ENCODE measurements at places on chromosomes 5 and 9.

GRCh38 chr5:147140558-147140957 is 94.3 kb upstream of the STK32A start:
- no peak for DNase-seq

DNA sequence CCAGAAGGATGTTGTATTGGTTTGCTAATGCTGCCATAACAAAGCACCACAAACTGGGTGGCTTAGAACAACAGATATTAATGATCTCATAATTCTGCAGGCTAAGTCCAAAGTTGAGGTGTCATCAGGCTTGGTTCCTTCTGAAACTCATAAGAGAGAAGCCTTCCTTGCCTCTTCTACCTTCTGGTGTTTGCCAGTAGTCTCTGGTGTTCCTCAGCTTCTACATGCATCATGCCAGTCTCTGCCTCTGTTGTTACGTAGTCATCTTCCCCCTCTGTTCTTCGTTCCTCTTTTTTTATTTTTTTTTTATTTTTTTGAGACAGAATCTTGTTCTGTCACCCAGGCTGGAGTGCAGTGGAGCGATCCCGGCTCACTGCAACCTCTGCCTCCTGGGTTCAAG is 61.8 kb downstream of the LRRC70 start:
- no peak for DNase-seq

GRCh38 chr5:122880749-122881148 is 35.3 kb downstream of the SNX24 start:
- no peak for DNase-seq

GRCh38 chr5:128424646-128425045 is 113.4 kb downstream of the FBN2 start:
- no peak for DNase-seq

DNA sequence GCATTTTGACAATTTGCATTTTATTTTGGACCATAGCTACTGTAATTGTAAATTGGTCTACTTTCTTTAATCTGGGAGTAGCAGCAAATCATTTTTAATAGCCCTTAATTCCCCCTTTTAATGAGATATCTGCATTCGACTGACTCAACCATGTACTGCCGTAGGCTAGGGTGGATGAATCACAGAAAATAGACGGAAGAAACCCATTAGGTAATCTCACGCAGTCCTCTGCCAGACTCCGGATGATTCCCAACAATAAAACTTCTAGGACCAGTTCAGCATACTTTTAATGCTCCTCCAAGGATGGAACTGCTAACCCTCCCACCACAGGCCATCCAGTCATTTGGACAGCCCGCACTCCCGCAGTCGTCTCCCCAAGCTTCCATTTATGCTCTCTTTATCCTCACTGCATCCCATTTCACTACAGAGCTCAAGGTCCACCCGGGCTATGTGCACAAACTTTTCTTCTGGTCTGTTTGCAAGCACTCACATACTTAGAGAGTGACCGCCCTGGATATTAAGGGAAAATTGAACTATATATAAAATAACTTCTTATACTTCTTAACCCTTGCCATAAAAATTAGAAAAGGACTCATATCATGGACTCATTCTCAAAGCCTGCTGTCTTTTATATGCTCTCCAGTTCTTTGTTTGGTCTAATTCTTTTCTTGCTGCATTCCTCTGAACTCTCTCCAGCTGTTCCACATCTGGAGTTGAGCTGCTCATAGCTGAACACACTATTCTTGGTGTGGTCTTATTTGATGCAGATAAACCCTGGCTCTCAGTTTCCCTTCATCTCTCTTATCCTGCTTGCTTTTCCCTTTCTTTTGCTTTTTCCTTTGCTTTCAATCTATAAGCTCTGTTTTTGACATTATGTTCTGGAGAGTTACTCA is 326.6 kb downstream of the ARL15 start:
- DNase-seq = no peak

DNA sequence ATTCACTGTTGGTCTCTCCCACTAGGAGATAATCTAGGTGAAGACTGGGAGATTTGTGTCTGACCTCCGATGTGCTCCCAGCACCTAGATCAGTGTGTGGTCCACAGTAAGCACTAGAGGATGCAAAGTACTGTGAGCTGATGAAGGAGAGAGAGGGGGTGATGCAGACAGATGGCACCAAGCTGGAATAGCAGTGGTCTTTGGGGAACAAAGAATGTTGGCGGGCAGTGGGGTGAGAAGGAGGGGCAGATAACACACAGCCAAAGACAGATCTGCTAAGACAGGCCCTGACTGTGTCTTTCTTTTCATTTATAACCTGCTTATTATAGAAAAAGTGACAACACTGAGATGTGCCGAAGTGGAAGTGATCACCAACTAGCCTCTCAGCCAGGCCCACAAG is 37.5 kb downstream of the ERGIC1 start:
- DNase-seq = no peak

- no peak for DNase-seq
Measured at GRCh38 chr5:94691949-94692348, 73.5 kb downstream of the SLF1 start.

DNA sequence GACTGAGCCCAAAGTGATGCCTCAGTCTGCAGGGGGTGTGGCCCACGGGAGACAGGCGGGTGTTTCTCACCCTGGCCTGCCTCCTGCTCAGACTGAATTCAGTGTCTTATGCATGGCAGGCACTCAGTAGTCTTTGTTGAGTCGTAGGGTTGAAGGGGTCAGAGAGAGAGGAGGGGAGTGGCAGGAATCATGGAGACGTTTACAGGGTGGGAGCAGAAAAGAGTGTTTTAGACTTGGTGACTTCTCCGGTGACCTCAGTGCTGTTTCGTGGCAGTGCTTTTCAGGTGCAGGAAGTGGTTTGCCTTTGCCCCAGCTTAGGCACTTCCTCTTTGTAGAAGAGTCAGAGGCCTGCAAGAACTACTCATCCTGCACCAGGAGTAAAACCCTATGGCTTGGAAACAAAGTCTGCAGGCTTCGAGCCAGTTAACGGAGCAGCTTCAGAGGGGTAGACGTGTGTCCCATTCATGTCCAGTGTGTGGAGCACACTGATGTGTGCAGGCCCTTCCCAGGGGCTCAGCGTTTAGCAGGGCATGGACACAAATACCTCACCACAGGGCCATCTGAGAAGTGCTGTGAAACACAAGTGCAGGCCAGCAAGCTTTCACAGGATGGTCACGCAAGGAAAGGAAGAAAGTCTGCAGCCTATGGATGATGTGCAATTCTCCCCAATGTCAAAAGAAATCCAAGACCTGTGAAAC is 24.5 kb upstream of the SEMA4D start:
- no peak for DNase-seq

DNA sequence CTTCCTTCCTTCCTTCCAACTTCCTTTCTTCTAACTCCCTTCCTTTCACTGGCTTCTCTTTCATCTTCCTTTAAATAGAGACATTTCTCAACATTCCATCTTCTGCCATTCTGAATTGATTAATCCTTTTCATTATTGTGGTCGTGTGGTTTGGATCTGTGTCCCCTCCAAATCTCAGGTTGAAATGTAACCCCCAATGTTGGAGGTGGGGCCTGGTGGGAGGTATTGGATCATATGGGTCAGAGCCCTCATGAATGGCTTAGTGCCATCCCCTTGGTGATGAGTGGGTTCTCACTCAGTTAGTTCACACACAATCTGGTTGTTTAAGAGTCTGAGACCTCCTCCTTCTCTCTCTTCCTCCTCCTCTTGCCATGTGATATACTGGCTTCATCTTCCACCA is 130.9 kb upstream of the SV2C start:
- no peak for DNase-seq

GRCh38 chr9:131275332-131276093 is 797 bp downstream of the FAM78A start:
- DNase-seq = no peak

DNA sequence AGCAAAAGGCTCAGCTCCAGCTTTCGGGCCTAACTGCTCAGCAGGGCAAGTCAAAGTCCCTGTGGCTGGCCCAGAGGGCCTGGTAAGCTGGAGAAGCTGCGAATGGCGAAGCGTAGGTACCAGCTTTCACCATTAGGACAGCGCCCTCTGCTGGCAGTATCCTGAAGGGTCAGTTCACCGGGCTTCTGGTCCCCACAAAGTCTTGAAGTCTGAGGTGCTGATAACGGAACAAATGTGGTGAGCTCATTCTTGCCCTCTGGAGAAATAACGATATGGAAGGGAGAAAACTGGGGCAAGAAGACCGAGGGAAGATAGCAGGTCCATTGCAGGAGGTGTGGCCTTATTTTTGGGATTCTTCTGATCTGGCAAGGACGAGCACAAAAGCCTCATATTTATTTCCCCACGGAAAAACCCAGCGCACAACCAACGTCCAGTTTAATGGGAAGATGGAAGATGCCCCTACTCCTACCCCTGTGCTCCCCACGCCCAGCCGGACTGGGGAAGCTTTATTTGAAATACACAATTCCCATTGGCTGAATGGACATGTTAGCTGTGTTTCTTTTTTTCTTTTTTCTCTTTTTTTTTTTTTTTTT is 7.2 kb downstream of the SOWAHA start:
- DNase-seq = peak; percentile 64

- DNase-seq = no peak
Measured at GRCh38 chr9:2601785-2602378, 19.7 kb upstream of the VLDLR start.

DNA sequence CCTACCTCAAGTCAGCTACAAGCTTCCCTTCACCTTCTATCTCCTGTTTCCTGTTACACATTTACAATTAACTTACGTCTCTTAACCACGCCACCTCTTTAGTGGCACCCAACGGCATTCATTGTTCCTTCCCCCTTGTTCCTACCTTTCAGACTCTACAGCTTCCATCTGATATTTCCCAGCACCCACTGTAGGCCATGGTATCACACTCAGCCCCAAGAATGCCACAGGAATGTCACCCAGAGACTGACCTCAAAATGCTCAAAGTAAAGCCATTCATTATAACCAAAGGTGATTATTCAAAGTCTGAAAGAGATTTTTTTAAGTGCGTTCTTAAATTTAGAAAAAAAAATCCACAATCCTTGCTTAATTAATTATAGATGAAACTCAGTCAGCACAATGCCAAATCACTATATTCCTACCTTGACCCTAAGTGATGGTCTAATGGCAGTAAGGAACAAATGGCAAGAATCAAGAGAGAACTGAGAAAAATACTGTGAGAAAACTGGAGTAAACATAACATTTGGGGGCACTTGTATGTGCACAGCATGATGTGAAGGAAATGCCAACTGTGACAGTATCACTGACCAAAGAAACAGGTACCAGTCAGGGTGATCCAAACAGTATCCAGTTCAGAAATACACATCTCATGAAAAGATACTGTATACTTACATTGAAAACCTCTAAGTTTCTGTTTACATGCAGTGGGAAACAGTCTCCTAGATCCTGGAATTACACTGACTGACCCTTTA is 52.1 kb downstream of the CTNND2 start:
- no peak for DNase-seq

DNA sequence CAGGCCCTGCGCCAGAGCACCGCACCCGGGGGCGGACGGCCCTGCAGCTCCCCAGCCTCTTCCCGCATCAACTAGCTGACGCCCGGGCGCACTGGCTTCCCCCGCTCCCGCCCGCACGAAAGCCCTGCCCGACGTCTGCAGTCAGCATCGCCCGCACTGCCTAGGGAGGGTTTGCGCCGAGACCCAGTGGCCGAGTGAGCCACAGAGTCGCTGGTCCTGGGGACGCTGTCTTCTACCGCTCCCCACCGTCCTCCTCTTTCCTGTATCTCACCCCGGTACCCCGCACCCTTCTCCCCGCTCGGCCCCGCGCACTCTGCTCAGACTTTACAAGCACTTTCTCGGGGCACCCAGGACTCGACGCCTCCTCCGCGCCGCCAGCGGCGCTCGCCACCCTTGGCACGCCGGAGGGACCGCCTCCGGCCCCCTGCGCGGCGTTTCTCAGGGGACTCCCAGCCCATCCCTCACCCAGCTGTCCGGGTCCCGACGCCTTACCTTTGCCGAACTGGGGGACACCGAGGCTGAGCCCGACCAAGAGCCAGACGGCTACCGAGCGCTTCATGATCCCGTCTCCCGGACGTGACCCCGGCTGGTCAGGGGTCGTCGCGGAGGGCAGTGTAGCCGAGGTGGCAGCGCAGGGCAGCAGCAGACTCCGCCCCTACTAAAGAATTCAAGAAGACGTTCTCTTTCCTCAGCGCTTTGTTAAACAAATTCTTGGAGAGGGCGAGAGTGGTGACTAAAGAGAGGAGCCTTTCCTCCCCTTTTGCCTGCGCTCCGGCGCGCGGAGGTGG is 670 bp downstream of the EDIL3 start:
- no peak for DNase-seq

GRCh38 chr5:159179529-159180305 is 29.6 kb downstream of the RNF145 start:
- no peak for DNase-seq

GRCh38 chr5:166625210-166625865 is 1666.1 kb upstream of the WWC1 start:
- DNase-seq = peak; percentile 33

GRCh38 chr5:90095292-90096060 is 314.1 kb downstream of the CETN3 start:
- no peak for DNase-seq

GRCh38 chr5:32138839-32139493 is 35.2 kb downstream of the GOLPH3 start:
- DNase-seq = no peak

DNA sequence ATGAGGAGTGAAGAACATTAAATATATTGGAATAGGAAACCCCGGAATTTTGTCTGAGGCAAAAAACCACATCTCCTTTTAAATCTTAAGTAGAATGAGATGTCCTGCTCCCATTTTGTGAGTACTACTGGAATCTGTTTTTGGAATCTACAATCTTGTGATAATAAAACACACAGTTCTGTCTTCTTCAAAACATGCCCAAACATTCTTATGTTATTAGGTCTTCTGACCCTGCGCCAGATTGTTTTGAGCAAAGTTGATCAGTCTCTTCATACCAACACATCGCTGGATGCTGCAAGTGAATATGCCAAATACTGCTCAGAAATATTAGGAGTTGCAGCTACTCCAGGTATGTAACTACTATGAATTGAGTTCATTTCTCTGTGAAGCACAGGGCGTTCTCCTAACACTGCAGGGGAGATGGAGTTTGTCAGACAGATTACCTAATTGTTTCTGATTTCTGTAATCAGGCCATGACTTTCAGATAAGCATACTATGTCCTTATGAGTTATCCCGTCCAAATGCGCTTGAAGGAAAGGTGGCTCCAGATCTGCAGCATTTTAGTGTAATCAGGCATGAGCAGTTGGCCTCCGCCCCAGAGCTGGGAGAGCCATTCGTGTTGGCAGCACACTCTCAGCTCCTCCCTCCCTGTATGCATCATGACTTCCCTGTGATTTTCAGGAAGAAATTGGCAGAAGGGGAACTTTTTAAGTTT is 88.0 kb downstream of the NLN start:
- no peak for DNase-seq

GRCh38 chr5:150309101-150309885 is 6.6 kb upstream of the ARSI start:
- no peak for DNase-seq

- no peak for DNase-seq
Measured at GRCh38 chr9:122941582-122942234, 888 bp downstream of the RABGAP1 start.

- DNase-seq = peak; percentile 9
Measured at GRCh38 chr5:39891376-39891775, 466.6 kb upstream of the DAB2 start.

GRCh38 chr9:13429301-13430190 is 150.1 kb upstream of the MPDZ start:
- no peak for DNase-seq

Measured in fibroblast of skin of left quadriceps (primary cell).